Frontal cortex (tissue), 4 donors: ENCODE measurements at places on chromosomes 12 and 14.

GRCh38 chr14:59060841-59061240, 127.6 kb upstream of the DAAM1 start:
- no peak for DNase-seq

- no peak for DNase-seq
These were observed 12.7 kb upstream of the CLEC1A start for GRCh38 chr12:10111451-10111850.

- no peak for DNase-seq
These were observed 9.0 kb downstream of the TMBIM6 start for GRCh38 chr12:49750027-49750995.

GRCh38 chr12:47881826-47882427, 22.9 kb downstream of the VDR start:
- DNase-seq, result no peak

DNA sequence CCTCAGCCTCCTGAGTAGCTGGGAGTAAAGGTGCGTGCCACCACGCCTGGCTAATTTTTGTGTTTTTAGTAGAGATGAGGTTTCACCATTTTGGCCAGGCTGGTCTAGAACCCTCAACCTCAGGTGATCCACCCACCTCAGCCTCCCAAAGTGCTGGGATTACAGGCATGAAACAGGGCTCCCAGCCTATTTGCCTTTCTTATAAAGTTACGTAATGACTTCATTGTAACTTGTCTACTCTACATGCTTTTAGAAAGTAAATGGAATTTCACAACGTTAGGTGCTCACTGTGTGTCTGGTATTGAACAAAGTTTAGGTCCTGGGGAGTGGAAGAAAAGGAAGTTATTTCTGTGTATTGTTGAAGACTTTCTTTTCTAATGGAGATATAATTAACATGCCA, 12.5 kb downstream of the CFAP251 start:
- no peak for DNase-seq

GRCh38 chr12:108317308-108318234, 21.5 kb downstream of the CMKLR1 start:
- no peak for DNase-seq

DNA sequence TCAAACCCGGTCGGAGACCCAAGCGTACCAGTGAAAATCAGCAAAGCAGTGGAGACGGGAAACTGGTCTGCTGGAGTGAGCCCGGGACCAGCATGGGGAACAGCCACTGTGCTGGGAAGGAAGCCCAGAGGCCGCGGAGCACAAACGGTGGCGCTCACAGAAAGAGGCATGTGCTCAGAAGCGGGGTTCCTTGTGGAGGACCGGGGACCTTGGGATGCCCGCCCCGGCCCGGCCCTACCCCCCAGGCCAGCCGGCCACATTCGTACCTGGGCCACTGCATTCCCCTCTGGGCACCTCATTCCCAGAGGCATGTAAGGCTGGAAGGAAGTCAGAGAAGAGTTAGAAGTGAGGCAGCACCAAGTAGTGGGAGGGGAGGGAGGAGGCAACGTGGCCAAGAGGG, 79.3 kb downstream of the RFLNA start:
- no peak for DNase-seq

DNA sequence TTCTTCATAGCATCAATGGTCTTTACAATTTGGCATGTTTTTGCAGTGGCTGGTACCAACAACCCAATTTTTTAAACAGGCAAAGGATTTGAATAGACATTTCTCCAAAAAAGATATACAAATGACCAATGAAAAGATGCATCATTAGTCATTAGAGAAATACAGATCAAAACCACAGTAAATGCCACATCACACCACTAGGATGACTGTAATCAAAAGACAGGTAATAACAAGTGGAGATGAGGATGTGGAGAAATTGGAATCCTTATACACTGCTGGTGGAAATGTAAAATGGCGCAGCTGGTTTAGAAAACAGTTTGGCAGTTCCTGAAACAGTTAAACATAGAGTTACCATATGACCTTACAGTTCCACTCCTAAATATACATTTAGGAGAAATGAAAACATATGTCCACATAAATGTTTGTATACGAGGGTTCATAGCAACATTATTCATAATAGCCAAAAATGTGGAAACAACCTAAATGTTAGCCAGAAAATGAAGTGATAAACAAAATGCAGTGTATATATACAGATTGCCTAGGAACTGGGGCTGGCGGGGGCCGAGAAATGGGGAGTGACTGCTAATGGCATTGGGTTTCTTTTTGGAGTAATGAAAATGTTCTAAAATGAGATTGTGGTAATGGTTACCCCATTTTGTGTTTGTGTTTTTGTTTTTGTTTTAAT, 55.2 kb downstream of the TGFB3 start:
- no peak for DNase-seq

- no peak for DNase-seq
These were observed 156.1 kb upstream of the TMEM260 start for GRCh38 chr14:56423544-56423943.

DNA sequence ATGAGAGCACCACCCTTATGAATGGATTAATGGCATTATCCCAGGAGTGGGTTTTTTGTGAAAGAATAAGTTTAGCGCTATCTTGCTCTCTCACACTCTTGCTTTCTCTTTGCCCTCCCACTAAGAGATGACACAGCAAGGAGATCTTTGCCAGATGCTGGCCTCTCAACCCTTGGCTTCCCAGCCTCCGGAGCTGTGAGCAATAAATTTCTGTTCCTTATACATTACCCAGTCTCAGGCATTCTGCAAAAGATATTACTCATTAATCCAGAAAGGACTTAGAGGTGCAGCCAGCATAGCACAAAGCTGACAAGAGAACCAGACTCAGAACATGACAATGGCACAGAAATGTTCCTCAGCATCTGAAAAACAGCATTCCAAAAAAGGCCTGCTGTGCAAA, 190.6 kb downstream of the ITPR2 start:
- no peak for DNase-seq

- no peak for DNase-seq
These were observed 265.0 kb downstream of the CACNA1C start for GRCh38 chr12:2317772-2318171.

- no peak for DNase-seq
These were observed 1.4 kb downstream of the RNASE9 start for GRCh38 chr14:20559461-20559904.

DNA sequence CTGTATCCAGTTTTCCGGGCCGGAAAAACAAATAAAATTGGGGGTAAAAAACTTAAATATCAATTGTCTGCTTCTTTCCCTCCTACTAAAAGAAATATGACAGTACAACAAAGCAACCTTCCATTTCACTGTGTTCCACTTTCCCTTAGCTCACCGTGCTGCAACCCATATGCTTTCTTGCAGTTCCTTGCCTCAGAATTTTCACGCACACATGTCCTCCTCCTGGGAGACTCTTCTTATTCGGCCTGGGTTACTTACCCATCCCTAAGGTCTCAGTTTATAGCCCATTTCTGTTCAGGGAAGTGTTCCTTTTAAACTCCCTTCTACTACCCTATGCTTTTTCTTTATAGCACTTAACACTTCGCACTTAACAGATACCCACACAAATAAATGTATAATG, 4.5 kb upstream of the MAGOHB start:
- no peak for DNase-seq

- no peak for DNase-seq
These were observed 472.5 kb downstream of the ADAMTS20 start for GRCh38 chr12:43079476-43079875.

DNA sequence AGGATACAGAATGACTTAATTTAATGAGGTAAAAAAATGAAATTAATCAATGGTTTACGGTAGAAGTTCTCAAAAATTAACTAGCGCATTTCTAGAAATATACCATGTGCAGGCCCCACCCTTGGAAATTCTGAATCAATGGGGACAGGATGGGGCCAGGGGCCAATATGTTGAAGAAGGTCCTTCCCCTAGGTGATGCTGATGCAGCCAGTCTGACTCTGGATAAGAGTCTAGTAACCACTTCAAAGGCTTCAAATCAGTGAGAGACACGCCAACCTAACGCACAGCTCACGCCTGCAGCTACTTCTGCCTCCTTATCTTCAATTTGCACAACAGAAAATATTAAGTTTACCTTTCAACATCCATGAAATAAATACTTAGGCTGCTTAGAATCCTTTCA, 14.9 kb downstream of the GIT2 start:
- no peak for DNase-seq

- DNase-seq, result no peak
These were observed 65.0 kb downstream of the ITPK1 start for GRCh38 chr14:93050761-93051160.

- no peak for DNase-seq
These were observed 10.9 kb upstream of the ZNF705A start for GRCh38 chr12:8145754-8146441.

- DNase-seq, result peak; percentile 79
These were observed 26.2 kb downstream of the RFLNA start for GRCh38 chr12:124321040-124321481.

DNA sequence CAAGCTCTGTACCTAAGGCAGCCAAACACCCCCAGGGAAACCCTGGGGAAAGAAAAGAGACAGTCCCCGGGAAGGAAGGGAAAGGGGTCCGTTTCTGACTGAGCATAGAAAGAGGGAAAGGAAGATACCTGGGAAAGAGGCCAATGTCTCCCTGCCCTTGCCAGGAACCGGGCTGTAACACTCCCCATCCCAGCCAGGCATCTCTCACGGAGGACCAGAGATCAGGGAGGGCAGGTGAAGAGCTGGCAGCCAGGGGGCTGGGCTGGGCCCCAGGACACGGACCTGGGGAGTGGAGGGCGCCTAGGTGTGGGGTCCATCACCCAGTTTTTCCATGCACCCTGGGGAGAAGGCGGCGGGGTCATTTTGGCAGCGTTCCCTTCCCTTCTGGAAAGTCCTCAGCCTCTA, 18.9 kb upstream of the PLEKHH1 start:
- no peak for DNase-seq

GRCh38 chr14:105272623-105273022, 24.3 kb downstream of the BTBD6 start:
- DNase-seq, result no peak

- DNase-seq, result no peak
These were observed 454.5 kb downstream of the BCAT1 start for GRCh38 chr12:24494401-24494800.

DNA sequence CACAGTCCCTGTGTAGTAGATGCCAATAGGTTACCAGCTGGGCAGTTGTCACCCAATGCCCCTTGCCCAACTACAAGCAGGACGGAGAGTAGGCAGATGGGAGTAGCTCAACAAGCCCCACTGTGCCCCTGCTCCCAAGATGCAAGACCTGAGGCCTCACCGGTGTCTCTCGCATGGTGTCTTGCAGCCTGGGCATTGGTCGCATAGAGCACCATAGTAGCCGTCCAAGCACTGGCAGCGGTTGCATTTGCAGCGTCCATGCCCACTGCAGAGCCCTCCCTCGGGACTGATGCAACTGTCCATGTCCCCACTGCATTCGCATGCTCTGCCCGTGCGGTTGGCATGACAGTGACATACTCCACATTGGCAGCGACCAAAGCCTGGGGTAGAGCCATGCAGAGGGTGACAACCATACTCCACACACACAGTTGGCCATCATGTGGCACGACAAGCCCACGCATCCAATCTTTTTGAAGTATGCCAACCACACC, 11.9 kb upstream of the CSAD start:
- no peak for DNase-seq

GRCh38 chr12:109734219-109735000, 20.8 kb downstream of the FAM222A start:
- DNase-seq, result no peak

GRCh38 chr14:86796221-86797074, 1196.5 kb downstream of the GALC start:
- no peak for DNase-seq

- DNase-seq, result no peak
These were observed 10.1 kb downstream of the GSG1 start for GRCh38 chr12:13093191-13093847.

DNA sequence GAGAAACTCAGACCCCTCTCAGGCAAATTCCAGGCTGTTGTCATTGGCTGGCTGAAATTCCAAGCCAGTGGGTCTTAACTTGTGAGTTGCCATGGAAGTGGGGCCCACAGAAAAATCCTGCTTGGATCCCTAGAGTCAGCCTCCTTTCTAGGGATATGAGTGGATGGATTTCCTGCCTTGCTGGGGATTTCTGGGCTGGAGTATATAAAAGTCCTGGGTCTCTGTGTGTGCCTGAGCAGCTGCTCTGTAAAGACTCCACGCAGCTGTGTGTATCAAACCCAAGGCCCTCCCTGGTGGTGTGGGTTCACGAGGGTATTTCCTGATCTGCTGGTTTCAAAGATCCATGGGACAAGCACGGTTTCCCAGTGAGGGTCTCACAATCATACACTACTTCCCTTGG, 1077.1 kb downstream of the SLC16A7 start:
- DNase-seq, result no peak

DNA sequence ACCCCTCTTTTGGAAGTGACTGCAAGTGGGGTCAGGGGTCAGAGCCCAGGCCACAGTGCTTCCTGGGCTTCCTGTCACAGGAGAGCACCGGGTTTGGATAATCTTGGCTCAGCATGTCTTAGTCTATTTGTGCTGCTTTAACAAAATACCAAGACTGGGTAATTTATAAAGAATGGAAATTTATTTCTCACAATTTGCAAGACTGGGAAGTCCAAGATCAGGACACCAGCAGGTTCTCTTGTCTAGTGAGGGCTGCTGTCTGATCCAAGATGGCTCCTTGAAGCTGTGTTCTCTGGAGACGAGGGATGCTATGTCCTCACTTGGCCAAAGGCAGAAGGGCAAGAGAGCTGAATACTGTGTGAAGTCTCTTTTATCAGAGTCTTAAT, 74.1 kb downstream of the RIN3 start:
- no peak for DNase-seq

DNA sequence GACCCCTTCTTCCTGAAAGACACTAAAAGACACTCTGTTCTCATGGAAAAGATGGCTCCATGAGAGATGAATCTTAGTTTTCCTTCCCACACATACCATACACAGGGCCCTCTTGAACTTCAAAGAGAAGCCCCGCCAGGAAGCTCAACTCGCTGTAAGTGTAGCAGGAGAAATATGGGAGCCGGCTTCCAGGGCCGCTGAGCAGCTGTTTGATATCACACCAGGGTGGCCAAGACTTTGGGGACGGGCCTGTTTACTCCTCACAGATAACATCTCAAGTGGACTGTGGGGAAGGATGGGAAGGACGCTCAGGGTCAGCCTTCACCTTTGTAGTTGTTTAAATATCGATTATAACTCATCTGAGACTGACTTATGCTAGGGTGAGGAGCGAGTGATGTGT, 235.5 kb upstream of the TBX3 start:
- DNase-seq, result no peak

DNA sequence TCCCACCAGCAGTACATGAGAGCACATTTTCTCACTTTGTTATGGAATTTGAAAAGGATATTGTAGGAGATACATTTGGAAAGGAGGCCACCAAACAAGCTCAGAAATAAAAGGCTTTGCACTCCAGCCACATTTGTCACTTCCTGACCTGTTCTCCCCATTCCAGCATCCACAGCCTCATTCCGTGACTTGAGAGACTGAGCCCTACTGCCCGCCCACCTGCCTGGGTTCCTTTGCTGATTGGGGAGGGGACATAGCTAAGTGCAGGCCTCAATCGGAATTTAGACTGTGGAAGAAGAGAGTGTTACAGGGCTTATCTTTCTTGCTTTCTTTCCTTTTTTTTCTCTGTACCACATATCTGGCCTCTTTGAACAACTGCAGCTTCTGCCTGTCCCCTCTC, 735.4 kb upstream of the TMEM132C start:
- no peak for DNase-seq

GRCh38 chr14:23077962-23078361, 17.0 kb downstream of the ACIN1 start:
- no peak for DNase-seq

GRCh38 chr14:56057767-56058166, 60.4 kb upstream of the PELI2 start:
- DNase-seq, result no peak
